ENCODE measurements at places on chromosomes 7 and 10. TPM values are rescaled to one million over a fixed set of nuclear protein-coding genes. Genes with fewer than 3 reads are reported as not detected.

- no peak for DNase-seq
Observed at GRCh38 chr10:102795453-102796406, 41.5 kb downstream of the CYP17A1 start.

GRCh38 chr10:28681291-28681763 lies 4.0 kb downstream of the BAMBI start:
- DNase-seq, result no peak

DNA sequence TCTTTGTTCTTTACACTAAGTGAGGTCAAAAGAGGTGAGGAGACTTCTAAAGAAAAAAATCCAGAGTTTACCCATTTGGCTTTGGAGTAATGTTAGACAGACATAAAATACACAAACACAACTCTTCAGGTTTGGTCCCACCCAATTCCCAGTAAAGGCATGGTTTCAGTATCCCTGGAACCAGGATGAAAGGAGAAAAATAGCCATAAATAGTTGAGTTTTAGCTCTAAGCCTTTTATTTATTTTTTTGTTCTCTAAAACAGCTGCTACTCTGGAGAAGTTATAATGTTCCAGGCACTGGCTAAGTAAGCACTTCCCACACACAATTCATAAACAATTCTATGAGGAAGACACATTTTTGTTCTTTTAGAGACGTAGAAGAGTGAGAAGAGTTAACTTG lies 4.0 kb downstream of the ABCB1 start:
- no peak for DNase-seq

DNA sequence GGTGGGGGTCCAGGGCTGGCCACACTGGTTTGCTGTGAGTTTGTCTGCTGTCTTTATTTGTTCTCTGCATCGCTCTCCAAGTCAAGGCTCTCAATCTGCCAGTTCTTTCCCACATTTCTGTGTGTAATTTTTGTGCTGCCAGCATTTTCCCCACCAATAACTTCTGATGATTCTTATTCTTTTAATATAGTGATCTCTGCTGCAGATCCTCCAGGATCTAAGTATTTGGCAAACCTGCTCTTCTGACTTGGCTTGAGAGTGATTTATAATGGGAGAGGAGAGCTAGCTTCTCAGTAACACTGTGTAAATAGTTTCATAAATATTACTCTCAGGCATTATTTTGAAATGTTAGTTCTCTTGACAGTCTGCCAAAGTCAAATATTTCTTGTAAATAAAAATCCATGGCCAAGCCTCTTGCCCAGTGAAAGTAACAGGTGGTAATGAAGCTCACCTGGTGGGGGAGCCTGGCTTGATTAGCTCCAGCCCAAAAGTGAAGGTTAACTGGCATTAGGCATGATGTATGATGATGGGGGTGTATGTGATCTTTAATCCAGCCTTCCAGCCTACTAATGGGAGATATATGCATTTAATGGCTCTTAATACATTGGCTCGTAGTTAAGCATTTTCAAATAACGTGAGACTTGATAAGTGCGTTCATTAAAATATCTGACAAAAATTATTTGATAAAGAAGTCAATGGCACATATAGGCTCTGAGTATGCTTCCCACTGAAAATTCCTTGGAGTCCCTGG lies 1055.9 kb downstream of the KCNMA1 start:
- no peak for DNase-seq

GRCh38 chr10:22335173-22335933 lies 9.9 kb upstream of the SPAG6 start:
- no peak for DNase-seq

GRCh38 chr10:3542185-3542611 lies 242.8 kb downstream of the KLF6 start:
- DNase-seq, result no peak

DNA sequence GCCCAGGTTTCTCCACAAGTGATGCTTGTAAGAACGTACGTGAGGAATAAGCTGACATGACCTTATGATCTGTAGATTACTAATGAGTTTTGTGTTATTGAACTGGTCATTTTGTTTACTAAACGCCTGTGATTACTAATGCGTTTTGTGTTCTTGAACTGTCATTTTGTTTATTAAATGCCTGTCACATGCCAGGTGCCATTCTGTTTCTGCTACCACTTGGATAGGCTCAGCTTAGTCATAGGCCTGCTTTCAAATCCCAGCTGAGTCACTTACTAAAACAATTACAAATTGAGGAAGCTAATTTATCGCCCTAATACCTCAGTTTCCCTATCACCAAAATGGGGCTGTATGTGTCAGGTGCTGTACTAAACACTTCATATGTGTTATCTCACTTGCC lies 4.7 kb upstream of the HGF start:
- no peak for DNase-seq

DNA sequence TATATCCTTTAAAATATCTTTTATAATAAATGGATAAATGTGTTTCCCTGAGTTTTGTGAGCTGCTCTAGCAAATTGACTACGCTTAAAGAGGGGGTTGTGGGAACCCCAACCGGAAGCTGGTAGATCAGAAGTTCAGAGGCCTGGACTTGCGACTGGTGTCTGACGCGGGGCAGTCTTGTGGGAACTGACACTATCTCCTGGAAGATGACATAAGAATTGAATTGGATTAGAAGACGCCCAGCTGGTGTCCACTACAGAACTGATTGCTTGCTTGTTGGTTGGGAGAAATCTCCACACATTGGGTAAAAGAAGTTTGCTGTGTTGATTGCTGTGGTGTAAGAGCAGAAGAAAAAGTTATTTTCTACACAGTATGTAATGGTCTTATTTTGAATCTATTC lies 51.1 kb upstream of the AHR start:
- DNase-seq, result no peak

The FAM131B gene
- total RNA-seq, result 0.06 TPM

The IFIT2 gene
- 1.2 TPM for total RNA-seq

The PRKAR2B gene
- 2.7 TPM for total RNA-seq

The HTR5A gene
- not detected for total RNA-seq
